NCI-H2029 (cell line): ENCODE measurements at places on chromosomes 16 and 17.
A peak's percentile ranks its signal among the peaks of the same experiment; 100 is the strongest.

GRCh38 chr17:27566671-27567562 lies 64.1 kb upstream of the LGALS9 start:
- no peak for DNase-seq

- DNase-seq = no peak
Observed at GRCh38 chr17:80414508-80414802, 512 bp upstream of the ENDOV start.

- no peak for DNase-seq
Observed at GRCh38 chr16:6574146-6574545, 758.5 kb upstream of the RBFOX1 start.

- DNase-seq = no peak
Observed at GRCh38 chr17:58741121-58741625, 14.5 kb upstream of the PPM1E start.

GRCh38 chr16:67426950-67427349 lies 4.0 kb upstream of the HSD11B2 start:
- no peak for DNase-seq

DNA sequence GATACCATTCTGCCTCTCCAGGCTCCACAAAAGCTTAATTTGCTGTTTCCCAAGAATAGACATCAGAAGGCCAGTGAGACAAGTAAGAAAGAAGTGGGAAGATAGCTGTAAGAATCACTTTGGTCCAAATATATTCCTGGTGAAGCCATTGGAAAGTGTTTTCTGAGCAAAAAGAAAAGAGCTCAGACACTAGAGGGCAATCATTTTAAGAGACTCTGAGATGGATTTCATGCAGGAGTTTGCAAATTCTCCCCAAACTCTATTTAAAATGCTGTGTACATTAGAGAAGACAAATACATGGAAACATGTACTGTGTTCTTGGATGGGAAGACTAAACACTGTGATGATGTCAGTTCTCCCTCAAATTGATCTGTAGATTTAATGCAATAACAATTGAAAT lies 8.0 kb upstream of the SLC6A2 start:
- DNase-seq = no peak

- no peak for DNase-seq
Observed at GRCh38 chr17:16878084-16878483, 93.8 kb downstream of the TNFRSF13B start.

- no peak for DNase-seq
Observed at GRCh38 chr16:49563666-49564065, 190.1 kb downstream of the C16orf78 start.

- peak; percentile 38 for DNase-seq
Observed at GRCh38 chr17:27560668-27561067, 70.3 kb upstream of the LGALS9 start.

- DNase-seq = no peak
Observed at GRCh38 chr16:17638134-17638533, 167.4 kb upstream of the XYLT1 start.

DNA sequence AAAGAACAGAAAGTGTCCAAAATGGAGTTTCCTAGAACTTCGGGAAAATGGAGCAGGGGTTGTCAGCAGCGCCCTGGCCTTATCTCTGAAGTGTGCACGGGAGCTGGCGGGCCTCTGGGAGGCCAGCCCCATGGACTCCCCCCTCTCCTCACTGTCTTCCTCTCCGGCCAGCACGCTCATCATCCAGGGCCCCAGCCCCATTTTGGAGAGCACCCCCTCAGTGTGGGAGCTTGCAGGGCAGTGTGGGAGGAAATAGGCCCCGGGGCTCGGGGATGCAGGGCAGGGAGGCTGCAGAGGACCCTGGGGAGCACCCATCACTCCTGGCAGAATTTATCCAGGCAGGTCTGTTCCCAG lies 4.9 kb upstream of the PABPN1L start:
- no peak for DNase-seq
